ENCODE measurements at places on chromosomes 2 and 18. TPM values are rescaled to one million over a fixed set of nuclear protein-coding genes. Genes with fewer than 3 reads are reported as not detected.

Gene AOX1
- polyA plus RNA-seq: not detected

Gene LYPD1
- polyA plus RNA-seq: 11.0 TPM

Gene LRP2
- polyA plus RNA-seq: 0.46 TPM

Gene PPP1R1C
- 0.58 TPM for polyA plus RNA-seq

Gene CCDC141
- polyA plus RNA-seq: 72.4 TPM

Gene LBX2
- 0.87 TPM for polyA plus RNA-seq

Gene FHOD3
- polyA plus RNA-seq: 35.0 TPM

Gene SEC11C
- 10.9 TPM for polyA plus RNA-seq

GRCh38 chr18:32301361-32301760, 111.5 kb downstream of the MEP1B start:
- no peak for DNase-seq

- no peak for DNase-seq
These were observed 447.6 kb upstream of the TCF4 start for GRCh38 chr18:56035546-56035945.

DNA sequence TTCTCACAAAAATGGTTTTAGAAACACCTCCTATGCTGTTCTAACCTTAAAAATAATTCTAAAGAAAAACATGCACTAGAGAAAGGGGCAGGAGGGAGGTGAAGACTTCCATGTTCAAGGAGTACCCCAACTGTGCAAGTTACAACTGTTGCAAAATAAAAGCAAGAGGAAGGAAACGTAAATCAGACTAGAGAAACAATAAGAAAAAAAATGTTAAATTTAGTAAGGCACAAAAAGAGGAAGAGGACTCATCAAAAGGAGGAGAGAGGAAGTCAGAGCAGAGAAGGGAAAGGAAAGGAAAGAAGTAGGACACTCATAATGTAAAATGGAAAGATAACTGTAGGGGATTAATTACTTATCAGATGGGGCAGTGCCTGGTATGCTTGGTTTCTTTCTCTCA, 34.1 kb downstream of the RAPH1 start:
- DNase-seq: no peak

DNA sequence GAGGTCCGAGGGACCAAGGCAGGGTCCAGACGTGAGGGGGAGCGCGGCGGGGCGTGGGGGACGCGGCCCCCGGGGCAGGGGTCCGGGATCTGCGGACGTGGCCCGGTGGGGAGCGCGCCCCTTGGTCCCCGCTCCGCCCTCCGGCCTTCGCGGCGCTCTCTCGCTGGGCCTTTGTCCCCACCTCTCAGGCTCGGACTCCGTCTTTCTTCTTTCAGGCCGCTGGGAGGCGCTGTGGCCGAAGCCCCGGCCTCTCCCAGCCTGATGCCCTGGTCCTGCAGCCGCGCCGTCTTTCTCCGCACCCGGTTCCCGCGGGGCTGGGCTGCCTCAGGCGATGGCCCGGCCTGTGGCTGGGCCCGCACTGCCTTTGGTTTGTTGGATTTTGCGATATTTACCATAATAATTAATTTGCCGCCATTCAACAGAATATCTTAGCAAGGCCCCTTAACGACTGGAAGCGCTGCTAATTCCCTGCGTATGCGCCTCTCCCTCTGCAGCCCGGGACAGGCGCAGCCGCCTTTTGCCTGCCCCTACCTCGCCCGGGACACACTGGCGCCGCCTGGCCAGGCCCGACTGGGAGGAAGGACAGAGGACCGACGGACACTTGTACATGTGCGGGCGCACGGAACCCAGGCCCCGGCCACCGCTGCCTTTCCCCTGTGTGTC, 10.8 kb downstream of the SIX3 start:
- DNase-seq: peak; percentile 39

- DNase-seq: peak; percentile 88
These were observed 43.4 kb downstream of the COLEC12 start for GRCh38 chr18:457140-457519.

DNA sequence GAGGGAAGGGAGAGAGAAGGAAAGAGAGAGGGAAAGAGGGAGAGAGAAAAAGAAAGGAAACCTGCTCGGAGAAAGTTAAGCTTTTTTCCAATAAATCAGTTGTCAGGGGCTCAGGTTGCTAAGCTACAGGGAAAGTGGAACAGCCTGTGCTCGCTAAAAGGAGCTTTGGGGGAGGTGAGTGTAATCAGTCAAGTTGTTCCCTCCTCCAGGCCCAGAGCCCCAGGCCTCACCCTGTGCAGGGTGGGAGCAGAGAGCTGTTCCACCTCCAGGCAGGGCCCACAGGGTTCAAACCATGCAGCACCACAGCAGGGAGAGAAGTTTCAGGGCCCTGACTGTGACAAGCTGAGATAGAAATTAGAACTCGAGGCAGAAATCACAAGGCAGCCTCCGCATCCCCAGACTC, 56.4 kb upstream of the PPP1CB start:
- no peak for DNase-seq

DNA sequence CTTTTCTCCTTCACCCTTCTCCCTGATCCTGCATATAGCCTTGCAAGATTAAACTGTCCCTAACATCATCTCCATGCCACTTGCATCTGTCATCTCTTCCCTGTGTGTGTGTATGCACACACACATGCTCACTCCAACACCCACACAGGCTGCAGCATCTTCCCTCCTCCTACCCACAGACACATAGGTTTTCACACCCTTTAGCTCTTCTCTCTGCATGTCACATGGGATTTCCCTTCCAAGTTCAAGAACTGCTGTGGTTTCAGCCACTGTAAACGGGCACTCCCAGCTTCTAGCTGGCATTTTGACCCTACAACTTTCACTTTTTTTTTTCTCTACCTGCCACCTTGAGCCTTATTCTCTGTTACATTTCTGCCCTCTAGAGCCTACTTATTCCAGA, 6.4 kb downstream of the CELF4 start:
- no peak for DNase-seq

DNA sequence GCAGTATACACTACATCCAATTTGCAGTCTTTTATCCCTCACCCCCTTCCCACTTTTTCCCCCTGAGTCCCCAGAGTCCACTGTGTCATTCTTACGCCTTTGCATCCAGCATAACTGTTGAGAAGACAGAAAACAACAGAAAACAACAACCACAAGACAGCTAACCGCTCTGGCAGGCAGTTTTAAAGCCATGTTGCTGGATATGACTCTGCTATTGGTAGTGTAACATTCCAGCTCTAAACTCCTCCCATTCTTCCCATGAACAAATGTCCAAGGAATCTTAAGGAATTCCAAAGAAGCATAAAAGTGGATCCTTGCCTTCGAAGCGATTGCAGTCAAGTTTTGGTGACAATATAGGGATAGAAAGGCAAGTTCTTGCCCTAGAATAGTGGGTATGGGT, 599.1 kb downstream of the NYAP2 start:
- DNase-seq: no peak

- DNase-seq: no peak
These were observed 78.6 kb upstream of the LDLRAD4 start for GRCh38 chr18:13139885-13140450.

DNA sequence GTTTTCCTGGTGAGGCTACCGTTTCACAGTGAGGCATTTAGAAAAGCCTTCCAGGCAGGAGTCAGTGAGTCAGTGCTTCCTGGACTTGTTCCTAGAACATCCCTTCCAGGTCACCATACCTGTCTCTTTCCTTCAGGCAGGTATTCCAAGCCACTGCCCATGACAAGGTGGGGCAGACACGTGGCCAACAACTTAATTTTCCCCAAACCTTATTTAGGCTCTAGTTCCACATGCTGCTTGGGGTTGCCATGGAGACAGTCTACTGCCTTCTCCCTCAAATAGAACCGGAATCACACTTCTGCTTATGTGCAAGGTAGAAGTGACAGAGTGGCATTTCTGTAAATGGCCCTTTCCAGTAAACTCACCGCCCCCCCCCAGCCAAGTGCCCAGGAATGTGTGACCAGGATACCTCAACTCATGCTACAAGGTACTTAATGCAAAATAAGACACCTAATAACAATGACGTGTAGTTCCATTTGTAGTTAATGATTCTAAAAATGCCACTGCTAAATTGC, 258.3 kb downstream of the PRKCE start:
- no peak for DNase-seq
